ENCODE measurements at places on chromosomes 1 and 21. TPM values are rescaled to one million over a fixed set of nuclear protein-coding genes. Genes with fewer than 3 reads are reported as not detected.

- H3K4me1 ChIP-seq: peaks cover 64% of the 10 kb centered on the region
- peak overlapping the region; percentile 70 for H3K4me3 ChIP-seq
- H3K36me3 ChIP-seq: no peaks in the 10 kb centered on the region
- no peaks in the 10 kb centered on the region for H3K27me3 ChIP-seq
- ATAC-seq: no peak
- peak overlapping the region; percentile 86 for H3K27ac ChIP-seq
Observed at GRCh38 chr1:153611356-153611755, 1.6 kb downstream of the S100A16 start.

Gene NTNG1
- 3.0 TPM for total RNA-seq

Gene CD101
- 0.35 TPM for total RNA-seq

- no peak overlapping the region for H3K27ac ChIP-seq
- no peaks in the 10 kb centered on the region for H3K36me3 ChIP-seq
- no peak for ATAC-seq
- H3K4me1 ChIP-seq: no peaks in the 10 kb centered on the region
Observed at GRCh38 chr21:38183961-38184360, 72.8 kb upstream of the KCNJ15 start.

DNA sequence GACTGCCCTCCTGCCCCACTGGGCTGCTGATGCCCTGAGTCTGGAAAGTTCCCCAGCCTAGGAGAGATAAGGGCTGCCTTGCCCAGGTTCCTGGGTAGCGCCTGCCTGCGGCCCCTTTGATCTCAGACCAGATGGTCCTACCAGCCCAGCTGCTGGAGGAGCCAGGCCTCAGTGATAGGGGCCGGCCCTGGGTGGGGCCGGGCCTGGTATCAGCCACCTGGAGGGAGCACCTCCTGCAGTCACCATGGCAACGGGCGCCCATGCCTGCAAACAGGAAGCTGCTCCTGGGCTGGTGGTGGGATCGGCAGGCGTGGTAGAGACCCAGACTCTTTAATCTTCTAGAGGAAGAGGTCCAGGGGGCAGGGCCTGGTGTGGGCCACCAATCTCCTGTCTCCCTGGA, 119.7 kb upstream of the WNT4 start:
- H3K27me3 ChIP-seq: peaks cover 88% of the 10 kb centered on the region
- H3K4me1 ChIP-seq: no peaks in the 10 kb centered on the region
- ATAC-seq: no peak
- H3K36me3 ChIP-seq: no peaks in the 10 kb centered on the region
- H3K27ac ChIP-seq: no peak overlapping the region

Gene PDZK1
- not detected for total RNA-seq

GRCh38 chr1:41361495-41362356, 492 bp downstream of the FOXO6 start:
- H3K4me3 ChIP-seq: peak overlapping the region; percentile 76
- H3K27ac ChIP-seq: peak overlapping the region; percentile 43
- H3K36me3 ChIP-seq: no peaks in the 10 kb centered on the region
- peaks cover 91% of the 10 kb centered on the region for H3K4me1 ChIP-seq
- H3K27me3 ChIP-seq: peaks cover 5% of the 10 kb centered on the region

DNA sequence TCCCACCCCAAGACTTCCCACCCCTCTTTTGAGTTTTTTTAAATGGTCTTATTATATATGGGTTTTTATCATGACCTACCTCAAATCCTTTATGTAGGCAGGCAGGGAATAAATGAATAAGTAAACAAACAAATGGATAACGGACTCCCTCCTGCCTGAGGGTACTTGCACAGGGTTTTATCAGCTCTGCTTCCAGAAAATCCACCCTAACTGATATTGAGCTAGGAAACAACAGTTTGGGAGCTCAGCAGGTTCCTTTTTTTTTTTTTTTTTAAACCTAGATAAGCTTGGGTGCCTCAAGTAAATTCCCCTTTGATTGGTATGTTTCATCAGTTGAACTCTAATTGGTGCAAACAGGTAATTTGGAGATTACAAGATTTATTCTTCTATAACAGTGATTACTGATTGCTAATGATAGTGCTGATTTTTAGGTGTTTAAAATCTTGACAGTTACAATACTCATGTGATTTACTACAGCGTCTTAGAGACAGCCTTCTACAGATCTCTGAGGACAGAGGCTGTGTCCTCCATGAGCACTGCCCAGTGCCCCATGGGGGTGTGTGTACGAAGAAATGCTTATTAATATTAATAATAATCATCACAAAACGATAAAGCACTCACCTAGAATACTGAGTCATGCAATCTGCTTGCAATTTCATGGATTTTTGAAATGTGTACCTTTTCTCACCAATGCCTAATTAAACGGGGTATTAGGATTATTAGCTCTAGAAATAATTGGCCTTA, 347.4 kb downstream of the RRAGC start:
- H3K36me3 ChIP-seq: no peaks in the 10 kb centered on the region
- no peak overlapping the region for H3K4me3 ChIP-seq
- no peak for ATAC-seq

- no peaks in the 10 kb centered on the region for H3K27me3 ChIP-seq
- no peak overlapping the region for H3K4me3 ChIP-seq
- no peak for ATAC-seq
- H3K4me1 ChIP-seq: peaks cover 6% of the 10 kb centered on the region
Observed at GRCh38 chr1:223001653-223002634, 141.1 kb downstream of the TLR5 start.

- H3K27me3 ChIP-seq: peaks cover 91% of the 10 kb centered on the region
- H3K27ac ChIP-seq: no peak within 1 kb of the TSS
- no peak for ATAC-seq
- peaks cover 16% of the 10 kb centered on the region for H3K4me1 ChIP-seq
- H3K36me3 ChIP-seq: no peaks in the 10 kb centered on the region
Observed at GRCh38 chr21:44711327-44712202, at the start of gene TSPEAR. TSS of gene TSPEAR (minus strand) at chr21:44711572. CDS start at chr21:44711514, 58 bp downstream.

DNA sequence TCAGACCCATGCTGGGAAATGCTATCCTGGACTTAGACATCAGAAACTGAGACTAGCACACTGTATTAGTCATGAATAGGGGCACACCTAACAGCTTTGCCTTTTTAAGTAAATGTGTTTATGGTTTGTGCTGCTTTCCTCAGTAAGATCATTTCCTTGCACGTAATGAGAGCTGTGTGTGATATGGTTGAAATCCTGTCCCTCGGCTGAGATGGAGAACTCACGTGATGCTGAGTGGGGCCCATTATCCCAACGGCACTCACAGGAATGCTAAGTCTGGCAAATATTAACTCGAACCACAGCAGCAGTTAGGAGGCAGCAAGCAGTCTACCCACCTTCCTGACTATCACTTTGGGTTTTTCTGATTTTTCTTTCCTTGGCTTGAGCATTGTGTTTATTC, 38.2 kb downstream of the BCL9 start:
- peak overlapping the region; percentile 33 for H3K27ac ChIP-seq
- ATAC-seq: peak; percentile 51
- H3K27me3 ChIP-seq: no peaks in the 10 kb centered on the region
- H3K36me3 ChIP-seq: no peaks in the 10 kb centered on the region
- no peaks in the 10 kb centered on the region for H3K4me1 ChIP-seq
- H3K4me3 ChIP-seq: no peak overlapping the region

GRCh38 chr1:221998186-221998612, 256.3 kb upstream of the DUSP10 start:
- no peaks in the 10 kb centered on the region for H3K36me3 ChIP-seq
- no peak overlapping the region for H3K27ac ChIP-seq
- H3K4me1 ChIP-seq: no peaks in the 10 kb centered on the region
- H3K4me3 ChIP-seq: no peak overlapping the region
- no peaks in the 10 kb centered on the region for H3K27me3 ChIP-seq

DNA sequence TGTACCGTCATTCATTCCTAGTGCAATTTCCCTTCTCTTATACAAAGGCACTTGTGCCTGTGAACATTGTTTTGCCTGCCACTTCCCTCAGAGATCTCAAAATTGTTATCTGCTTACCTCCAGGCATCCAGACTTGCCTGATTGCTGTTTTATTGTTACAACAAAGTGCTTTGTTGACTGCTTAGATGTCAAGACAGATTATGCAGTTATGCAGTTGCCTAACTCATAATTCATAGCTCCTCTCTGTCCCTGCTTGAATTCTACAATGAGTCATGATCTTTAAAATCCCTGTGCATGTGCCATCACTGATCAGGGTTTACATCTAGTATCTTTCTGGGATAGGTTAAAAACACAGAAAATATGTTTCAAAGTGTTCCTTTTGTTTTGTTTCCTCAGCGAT, 24.5 kb downstream of the CXADR start:
- ATAC-seq: no peak
- H3K4me1 ChIP-seq: no peaks in the 10 kb centered on the region

GRCh38 chr1:182175361-182175931, 113.9 kb upstream of the ZNF648 start:
- peak overlapping the region; percentile 82 for H3K27ac ChIP-seq
- no peak for ATAC-seq
- H3K36me3 ChIP-seq: no peaks in the 10 kb centered on the region
- H3K4me1 ChIP-seq: peaks cover 15% of the 10 kb centered on the region
- no peaks in the 10 kb centered on the region for H3K27me3 ChIP-seq

DNA sequence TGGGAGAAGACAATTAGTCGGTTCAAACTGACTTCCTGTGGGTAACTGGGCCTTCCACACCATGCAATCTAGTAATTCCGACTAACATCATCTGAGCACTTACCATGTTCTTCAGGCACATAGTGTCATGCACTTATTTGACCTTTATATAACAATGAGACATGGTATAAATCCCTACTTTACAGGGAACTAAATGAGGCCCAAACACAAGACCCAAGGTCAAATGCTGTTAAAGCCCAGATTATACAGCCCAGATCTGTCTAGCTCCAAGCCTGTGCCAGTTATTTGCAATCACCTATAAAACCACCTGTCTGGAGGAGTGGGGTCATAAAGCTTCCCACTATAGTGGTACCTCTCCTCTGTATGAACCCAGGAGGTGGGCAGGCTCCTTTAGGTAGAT, 40.8 kb downstream of the JAK1 start:
- H3K36me3 ChIP-seq: no peaks in the 10 kb centered on the region
- peaks cover 81% of the 10 kb centered on the region for H3K4me1 ChIP-seq
- no peaks in the 10 kb centered on the region for H3K27me3 ChIP-seq
- H3K27ac ChIP-seq: no peak overlapping the region
- no peak for ATAC-seq
- H3K4me3 ChIP-seq: no peak overlapping the region

DNA sequence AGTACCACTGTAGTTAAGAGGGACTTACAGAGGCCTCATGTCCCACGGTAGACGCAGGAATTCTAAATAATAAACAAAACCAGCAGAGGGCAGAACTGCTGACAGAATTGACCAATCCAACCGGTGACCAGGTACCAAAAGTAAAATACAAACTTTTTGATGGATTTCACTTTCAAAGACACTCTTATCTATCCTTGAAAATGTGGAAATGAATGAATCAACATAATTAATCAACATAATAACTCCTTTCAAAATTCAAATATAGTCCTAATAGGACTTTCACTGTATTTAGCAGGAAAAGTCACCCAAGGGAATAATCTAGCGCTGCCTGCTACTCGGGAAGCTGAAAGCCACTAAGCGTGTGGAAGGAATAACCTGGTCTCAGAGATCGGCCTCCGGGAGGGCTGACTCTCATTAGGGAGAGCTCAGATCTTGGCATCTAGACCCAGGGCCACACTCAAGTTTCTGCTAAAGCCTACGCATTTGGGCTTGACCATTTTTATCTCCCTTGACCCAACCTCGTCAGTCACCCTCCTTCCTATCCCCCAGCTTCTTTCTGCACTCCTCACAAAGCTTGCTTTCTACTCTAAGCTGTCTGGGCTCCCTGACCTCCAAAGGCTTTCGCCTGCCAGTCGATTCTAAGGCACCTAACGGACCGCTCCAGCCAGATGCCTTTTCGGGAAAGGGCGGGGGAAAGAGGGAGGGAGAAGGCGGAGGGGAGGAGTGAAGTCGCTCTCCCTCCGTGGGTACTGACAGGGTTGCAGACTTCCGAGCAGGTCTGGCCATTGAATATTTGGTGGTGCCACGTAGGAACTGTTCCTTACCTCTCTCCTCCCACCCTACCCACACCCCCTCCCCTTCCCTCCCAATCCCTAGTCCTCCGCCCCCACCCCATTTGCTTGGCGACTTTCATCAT, 1.6 kb downstream of the COL11A1 start:
- no peak overlapping the region for H3K27ac ChIP-seq
- H3K4me1 ChIP-seq: no peaks in the 10 kb centered on the region
- no peaks in the 10 kb centered on the region for H3K36me3 ChIP-seq
- ATAC-seq: peak; percentile 73

DNA sequence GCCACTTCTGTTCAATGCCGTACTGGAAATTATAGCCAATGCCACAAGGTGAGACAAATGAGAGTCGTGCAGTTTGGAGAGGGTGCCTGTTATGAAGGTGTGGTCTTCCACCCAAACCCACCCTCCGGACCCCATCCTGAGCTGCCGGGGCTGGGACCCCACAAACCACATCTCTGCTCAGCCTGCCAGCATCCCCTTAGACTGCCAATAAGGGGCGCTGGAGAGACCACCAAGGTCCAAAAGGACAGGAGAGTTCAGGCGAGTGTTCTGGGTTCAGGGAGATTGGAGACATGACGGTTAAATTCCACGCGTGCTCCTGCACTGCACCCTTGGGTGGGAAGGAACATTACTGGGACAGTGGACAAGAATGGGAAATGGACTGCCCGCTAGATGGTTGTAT, 48.7 kb upstream of the COL18A1 start:
- no peak overlapping the region for H3K4me3 ChIP-seq
- H3K36me3 ChIP-seq: no peaks in the 10 kb centered on the region
- H3K27me3 ChIP-seq: no peaks in the 10 kb centered on the region
- peaks cover 48% of the 10 kb centered on the region for H3K4me1 ChIP-seq

DNA sequence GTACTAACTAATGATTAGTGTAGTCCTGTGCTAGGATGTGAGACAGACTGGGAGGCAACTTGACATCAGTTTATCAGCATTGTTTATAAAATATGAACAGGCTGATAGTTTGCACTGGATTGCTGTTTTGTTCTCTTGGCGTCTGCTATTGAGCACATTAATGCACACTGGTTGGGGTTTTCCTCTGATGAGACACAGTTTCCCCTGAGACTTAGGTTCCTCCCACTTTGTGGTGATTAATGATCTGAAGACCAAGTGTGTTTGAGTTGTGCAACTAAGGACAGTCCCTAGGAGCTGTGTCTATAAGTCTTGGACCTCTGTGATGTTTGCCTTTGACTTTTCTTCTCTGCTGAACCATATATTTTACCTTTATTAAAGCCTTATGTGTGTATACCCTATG, 1015.4 kb downstream of the AMY1C start:
- H3K4me3 ChIP-seq: no peak overlapping the region
- H3K27ac ChIP-seq: no peak overlapping the region
- ATAC-seq: no peak
- H3K36me3 ChIP-seq: no peaks in the 10 kb centered on the region
- H3K27me3 ChIP-seq: no peaks in the 10 kb centered on the region
- no peaks in the 10 kb centered on the region for H3K4me1 ChIP-seq

DNA sequence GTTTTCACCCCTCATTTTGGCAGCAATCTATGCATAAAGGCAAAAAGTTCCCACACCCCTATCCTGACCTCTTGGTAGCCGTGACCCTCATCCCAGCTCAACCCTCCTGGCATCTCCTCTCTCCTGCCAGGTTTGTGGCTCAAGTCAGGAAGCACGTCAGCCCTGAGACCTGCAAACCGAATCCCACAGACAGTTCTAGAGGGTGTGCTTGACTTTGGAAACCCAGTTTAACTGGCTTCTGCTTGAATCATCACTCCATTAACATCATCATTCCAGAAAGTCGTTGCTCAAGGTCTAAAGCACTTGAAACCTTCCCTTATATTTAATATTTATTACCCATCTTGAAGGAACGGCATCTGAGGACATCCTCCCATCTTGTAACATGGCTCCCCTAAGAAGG, 133.4 kb upstream of the ERG start:
- H3K36me3 ChIP-seq: no peaks in the 10 kb centered on the region
- H3K27me3 ChIP-seq: peaks cover 22% of the 10 kb centered on the region
- no peak overlapping the region for H3K4me3 ChIP-seq
- H3K27ac ChIP-seq: no peak overlapping the region
- ATAC-seq: no peak

Data from gastroesophageal sphincter (tissue), 4 donors.